ENCODE measurements at places on chromosomes 2 and 18.

DNA sequence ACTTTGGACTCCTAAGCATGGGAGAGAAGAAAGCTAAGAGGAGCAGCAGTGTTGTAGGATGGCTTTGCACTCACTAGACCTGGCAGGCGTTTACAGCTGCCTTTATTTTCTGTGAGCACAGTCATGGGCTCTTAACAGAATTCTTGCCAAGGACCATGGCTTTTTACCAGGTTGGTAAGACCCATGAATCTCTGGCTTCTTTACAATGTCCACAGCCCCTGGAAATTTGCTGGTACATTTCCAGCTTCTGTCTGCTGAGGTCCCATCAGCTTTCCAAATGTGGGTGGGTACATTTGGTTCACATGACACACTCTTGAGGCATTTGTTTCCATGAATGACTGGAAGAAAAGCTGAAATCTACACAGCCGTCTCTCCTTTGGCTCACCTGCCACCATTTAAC lies 162.7 kb downstream of the PPP1R1C start:
- no peak for DNase-seq

DNA sequence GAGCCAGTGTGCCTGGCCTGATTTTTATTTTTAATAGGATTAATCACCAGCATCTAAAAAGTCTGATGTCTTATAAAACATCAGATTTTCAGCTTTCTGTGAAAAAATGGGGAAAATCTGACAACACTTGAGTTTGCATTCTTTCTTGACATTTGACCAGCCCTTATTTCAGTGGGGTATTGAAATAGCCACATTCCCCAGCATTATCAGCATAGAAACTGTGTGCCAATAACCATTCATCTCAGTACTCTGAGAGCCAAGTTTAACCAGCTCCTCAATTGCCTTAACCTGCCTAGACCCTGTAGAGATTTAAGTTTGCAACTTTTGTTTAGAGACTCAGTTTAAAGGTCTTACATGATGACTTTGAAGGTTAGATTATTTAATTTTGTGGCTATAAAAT lies 155.0 kb downstream of the CERS6 start:
- DNase-seq: no peak

- no peak for DNase-seq
These were observed 110.1 kb upstream of the EML6 start for GRCh38 chr2:54613386-54613785.

DNA sequence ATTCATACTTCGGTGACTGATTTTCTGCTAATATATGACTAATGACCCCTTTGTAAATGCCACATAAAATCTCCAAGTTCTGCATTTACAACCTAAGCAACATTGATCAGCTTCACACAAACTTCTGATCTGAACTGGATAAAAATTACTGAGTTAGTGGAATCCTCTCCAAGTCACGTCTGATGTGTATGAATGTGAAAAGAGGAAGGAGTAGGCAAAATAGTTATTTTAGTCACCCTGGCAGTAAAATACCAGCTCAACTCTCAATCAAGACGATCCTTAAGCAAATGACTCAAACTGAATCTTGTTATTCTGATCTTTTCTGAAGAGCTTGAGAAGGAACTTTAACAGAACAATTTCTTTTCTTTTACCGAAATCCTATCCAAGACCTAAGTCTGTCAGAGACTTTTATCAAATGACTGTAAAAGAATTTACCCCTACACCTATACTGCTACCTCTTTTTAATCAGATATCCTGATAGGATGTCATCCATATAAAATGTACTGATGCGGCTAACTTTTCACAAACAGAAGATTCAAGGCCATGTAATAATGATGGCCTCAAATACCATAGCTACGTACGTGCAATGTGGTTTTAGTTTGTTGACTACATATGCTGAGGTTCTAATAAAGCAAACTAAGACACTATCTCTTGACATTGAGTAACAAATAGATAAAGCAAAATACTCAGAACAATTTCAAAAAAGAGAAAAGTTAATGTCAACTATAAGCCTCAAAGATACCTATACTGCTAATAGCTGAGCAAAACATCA lies 23.7 kb downstream of the CUL3 start:
- DNase-seq: no peak

DNA sequence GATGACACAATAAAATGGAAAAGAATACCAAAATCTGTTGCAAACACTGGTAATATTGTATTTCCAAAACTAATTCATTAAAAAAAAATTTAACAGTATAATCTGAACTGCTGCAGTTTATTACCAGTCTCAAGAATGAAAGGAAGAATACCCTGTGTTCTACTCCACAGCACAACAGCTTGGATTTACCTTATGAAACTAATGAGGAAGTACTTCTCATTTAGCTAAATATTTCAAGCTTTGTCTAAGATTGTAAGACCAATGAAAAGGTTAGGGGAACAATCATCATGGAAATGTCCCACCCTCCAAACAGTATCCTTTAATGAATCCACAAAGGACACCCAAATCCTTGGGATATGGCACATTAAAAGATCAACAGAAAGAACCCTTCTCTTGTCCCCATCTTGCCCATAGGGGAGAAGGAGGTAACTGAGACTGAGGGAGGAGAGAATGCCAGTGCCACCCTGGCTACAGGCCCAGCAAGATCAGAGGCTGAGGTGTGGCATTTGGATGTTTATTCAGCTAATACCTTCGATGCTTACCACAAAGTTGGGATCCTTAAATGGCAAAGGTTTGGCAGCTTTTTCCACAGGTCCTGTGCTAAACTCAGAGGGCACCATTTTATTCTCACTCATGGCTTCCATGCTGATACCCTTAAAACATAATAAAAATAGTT lies 17.7 kb downstream of the INO80C start:
- DNase-seq: no peak

DNA sequence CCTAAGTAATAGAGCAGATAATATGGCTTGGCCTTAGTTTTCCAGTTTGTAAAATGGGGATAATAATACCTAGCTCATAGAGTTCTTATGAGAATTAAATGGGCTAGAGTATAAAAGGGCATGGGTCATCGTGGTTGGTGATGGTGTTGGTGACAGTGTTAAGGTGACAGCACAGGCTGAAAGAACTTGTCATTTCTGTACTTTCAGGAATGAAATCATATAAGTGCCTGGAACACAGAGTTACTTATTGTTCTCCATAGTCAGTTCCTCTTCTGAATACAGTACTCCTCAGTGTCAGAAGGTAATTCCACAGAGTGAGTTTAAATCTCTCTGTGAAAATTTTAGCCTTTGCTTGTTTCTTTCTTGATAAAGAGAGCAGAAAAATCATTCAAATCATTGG lies 42.4 kb downstream of the KIF5C start:
- DNase-seq: no peak

Measured in RWPE2 (cell line).